Pons (tissue), 1 donor: ENCODE measurements at places on chromosomes 4 and X.
A peak's percentile ranks its signal among the peaks of the same experiment; 100 is the strongest.

GRCh38 chr4:14582677-14583076, 419.6 kb upstream of the CPEB2 start:
- peak; percentile 29 for DNase-seq

DNA sequence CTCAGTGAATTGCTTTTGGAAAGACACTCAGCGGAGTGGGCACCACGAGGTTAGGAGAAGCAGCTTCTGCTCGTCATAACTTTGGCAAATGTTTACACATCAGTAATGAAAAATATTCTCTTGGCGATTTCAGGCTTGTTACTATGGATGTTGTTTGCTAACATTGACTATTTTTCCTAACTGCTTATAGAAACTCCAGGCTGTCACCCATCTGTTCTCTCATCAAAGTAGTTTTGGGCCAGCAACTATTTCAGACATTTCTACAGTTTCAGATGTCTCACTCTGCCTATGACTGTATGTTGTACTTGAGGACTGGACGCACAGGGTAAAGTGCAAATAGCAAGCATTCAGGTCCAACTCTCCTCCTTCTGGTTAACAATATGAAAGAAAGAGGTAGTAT, 346.7 kb downstream of the TRIML1 start:
- DNase-seq, result no peak

GRCh38 chrX:97843200-97843811, 959.6 kb downstream of the RPA4 start:
- no peak for DNase-seq

GRCh38 chr4:182286035-182286434, 42.8 kb downstream of the TENM3 start:
- no peak for DNase-seq

- no peak for DNase-seq
Measured at GRCh38 chr4:74934016-74934831, 1.3 kb downstream of the PARM1 start.

DNA sequence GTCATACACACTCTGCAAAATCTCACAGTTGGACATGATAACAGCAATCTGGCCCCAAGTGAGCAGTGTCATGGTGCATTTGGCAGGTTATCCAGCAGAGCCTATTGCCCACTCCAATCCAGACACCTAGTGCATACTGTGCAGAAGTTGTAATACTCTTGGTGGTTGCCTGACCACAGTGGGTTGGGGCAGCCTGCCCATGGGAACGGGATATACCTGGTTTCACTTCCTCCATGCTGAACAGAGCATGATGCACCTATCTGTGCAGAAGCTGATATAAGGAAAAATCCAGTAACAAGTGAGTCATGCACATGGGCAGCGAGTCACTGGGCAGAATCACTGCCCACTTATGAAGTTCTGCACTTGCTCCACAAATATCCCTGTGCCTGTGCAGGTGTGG, 105.3 kb upstream of the IGSF1 start:
- no peak for DNase-seq

GRCh38 chr4:78661921-78662521, 110.5 kb downstream of the ANXA3 start:
- peak; percentile 68 for DNase-seq

- no peak for DNase-seq
Measured at GRCh38 chr4:26431461-26432180, 58.7 kb downstream of the CCKAR start.

DNA sequence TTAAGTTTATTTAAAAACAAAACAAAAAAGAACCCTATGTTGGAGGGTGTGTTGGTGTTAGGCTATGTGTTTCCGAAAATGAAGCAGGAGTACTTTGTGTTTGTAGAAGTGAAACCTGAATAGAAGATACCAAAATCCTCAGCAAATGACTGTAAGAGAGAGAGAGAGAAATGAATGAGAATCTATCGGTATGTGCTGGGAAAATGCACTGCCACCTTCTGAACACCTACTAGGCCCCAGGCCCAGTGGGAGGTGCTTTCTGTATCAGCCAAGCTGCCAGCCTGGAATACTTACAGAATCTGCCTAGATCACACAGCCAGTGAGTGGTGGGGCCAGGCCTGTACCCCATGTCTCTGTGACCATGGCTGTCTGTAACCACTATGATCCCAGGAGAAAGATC, 14.9 kb upstream of the PIM2 start:
- no peak for DNase-seq

GRCh38 chr4:184804621-184805020, 21.1 kb downstream of the ACSL1 start:
- DNase-seq, result no peak

GRCh38 chr4:54661169-54661568, 3.4 kb downstream of the KIT start:
- DNase-seq, result no peak

- no peak for DNase-seq
Measured at GRCh38 chrX:29940750-29941149, 274.6 kb upstream of the MAGEB2 start.

DNA sequence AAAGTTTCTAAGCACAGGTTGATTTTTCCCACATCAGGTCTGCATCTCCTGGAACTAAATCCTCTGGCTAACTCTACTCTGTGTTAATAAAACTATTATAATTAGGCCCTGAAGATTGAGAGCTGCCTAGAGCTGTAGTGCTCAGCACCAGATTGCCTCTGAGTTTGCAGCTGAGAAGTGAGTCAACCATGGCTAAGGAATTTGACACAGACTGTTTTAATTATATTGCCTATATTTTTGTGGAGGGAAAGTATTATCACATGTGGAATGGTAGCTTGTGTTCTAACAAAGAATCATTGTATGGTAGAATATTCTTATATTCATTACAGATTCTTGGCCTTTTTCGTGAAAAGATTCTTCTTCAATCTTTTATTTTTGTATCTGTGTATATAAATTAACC, 1907.6 kb upstream of the TENM3 start:
- DNase-seq, result no peak

- no peak for DNase-seq
Measured at GRCh38 chr4:18390655-18391353, 369.2 kb upstream of the LCORL start.

DNA sequence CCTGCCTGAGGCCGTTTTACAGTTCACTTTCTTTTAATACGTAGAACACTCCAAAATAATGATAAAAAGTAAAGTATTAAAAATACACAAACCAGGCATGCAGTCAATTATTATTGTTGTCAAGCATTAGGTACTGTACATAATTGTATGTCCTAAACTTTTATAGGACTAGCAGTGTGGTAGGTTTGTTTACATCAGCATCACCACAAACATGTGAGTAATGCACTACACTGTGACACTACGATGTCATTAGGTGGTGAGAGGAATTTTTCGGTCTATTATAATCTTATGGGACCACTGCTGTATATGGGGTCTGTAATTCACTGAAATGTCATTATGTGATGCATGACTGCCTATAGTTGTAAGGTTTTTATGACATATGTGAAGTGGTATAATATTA, 149.5 kb upstream of the SH3RF1 start:
- DNase-seq, result no peak

GRCh38 chr4:157075811-157076577, at the start of gene GLRB:
Gene GLRB, plus strand, starts transcription at chr4:157076150. Its CDS starts 1,875 bp downstream, at chr4:157078025.
- DNase-seq, result no peak

GRCh38 chr4:79502081-79502480, 94.1 kb upstream of the GK2 start:
- DNase-seq, result no peak

GRCh38 chr4:93355411-93355810, 473.1 kb upstream of the ATOH1 start:
- DNase-seq, result peak; percentile 20
